ENCODE measurements at places on chromosomes 3 and 15.

GRCh38 chr3:178084938-178085816 is 451.1 kb upstream of the KCNMB2 start:
- DNase-seq = peak; percentile 68

DNA sequence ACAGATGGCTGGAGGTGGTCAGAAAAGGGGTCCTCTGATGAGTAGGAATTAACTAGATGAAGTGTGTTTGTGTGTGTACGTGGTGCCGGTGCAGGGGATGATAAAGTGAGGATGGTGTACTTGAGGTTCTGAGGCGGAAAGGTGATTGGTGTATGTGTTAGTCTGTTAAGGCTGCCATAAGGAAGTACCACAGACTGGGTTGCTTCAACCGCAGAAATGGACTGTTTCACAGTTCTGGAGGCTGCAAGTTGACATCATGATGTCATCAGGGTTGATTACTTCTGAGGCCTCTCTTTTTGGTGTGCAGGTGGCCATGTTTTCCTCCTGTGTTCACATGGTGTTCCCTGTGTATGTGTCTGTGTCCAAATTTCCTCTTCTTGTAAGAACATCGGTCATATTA is 202.4 kb upstream of the RGMA start:
- DNase-seq = no peak

GRCh38 chr15:58469432-58470353 is 37.9 kb downstream of the LIPC start:
- DNase-seq = no peak

GRCh38 chr15:71054286-71054952 is 60.9 kb upstream of the THSD4 start:
- DNase-seq = no peak

- no peak for DNase-seq
These were observed 44.4 kb upstream of the SPTSSB start for GRCh38 chr3:161415506-161416231.

- no peak for DNase-seq
These were observed 52.9 kb upstream of the FSIP1 start for GRCh38 chr15:39835550-39835949.

DNA sequence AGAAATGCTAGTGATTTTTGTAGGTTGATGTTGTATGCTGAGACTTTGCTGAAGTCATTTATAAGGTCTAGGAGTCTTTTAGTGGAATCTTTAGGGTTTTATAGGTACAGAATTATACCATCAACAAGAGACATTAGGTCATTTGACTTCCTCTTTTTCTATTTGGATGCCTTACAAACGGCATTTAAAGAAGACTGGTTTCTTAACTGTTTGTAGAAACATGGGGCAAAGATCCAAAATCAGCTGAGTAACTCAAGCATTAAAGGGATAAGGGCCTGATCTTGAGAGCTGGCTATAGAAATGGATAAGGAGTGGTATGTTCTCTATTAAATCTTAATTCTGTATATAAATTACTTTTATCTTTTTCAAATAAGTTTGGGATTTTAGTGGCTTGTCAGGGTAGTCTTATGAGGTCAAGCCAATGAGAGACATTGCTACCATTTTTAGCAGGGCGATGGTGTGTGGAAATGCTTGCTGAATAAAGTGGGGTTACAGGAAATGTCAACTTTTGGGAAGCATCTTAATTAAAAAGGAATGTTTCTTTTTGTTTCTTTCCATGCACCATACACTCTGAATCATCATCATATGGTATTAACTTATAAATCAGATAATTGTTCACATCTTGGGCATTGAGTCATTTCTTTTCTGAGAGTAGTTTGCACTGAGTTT is 197.7 kb upstream of the GBE1 start:
- DNase-seq = no peak

- no peak for DNase-seq
These were observed 106.6 kb downstream of the TOP2B start for GRCh38 chr3:25558121-25558520.

DNA sequence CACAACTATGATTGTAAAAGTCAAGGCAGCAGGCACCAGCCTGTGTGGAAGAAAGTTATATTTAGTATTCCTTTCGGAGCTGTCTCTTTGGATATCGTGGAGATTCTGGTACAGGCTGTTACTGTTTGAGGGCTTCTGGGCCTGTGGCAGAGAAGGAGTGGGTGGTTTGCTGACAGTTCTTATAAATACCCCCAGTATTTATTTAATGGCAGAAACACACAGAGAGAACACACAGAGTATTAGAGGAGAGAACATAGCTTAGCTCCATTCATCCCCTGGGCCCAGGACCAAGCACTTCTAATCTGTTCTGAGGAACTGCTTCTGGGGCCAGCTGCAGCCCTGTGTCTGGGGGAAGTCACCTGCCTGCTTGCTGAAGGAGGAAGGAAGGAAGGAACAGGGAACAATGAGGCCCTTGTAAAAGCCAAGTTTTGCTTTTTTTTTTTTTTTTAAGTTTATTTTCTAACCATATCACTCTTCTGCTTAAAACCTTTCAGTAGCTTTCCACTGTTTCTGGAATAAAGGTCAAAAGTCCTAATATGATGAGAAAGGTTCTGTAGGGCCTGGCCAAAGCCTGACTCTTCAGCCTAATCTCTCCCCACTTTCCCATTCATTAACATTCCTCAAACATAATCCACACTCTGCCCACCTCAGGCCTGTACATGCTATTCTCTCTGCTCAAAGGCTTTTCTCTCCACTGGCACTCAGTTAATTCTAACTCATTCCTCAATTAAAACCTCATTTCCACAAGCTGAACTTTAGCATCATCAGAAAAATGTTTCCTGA is 11.8 kb upstream of the PP2D1 start:
- DNase-seq = no peak

DNA sequence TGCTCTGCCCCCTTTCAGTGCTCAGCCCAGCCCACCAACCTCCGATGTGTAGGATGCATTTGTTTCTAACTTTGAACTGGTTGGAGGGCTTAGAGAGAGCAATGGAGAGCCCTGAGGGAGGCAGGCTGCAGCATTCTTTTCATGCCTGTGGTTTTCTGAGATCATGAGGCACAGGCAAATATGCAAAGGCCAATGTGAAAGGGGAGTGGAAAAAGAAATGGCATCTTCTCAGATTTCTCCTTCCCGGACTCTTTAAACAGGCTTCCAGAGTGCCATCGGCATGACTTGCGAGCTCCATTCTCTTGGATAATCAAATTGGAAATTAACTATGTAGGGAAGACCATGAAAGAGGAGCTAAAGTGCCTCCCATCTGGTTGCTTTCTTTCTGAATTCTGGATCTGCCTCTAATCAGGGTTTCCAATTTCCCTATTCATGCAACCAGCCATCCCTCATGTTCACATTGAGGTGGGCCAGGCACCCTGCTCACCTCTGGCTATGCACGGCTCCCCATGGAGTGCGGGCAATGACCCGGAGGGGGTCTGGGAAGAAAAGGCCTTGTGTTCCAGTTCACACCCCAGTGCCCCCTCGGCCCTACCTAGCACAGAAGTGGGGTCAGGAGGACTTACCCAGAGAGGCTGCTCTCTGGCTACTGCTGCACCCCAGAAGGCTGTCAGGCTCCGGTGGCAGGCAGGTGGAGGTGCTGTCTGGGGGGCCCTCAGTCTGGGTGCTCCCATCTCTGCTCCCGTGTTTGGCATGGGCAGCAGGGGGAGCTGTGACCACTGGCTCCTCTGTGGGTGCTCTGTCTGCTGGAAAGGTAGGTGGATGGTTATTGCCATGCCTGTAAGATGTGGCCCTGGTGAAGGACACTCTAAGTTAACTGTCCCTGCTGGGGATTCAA is 16.1 kb downstream of the AMOTL2 start:
- peak; percentile 36 for DNase-seq

- DNase-seq = no peak
These were observed 485.2 kb upstream of the ROBO2 start for GRCh38 chr3:76554707-76555106.

GRCh38 chr15:75153565-75154276 is 48.0 kb upstream of the C15orf39 start:
- no peak for DNase-seq

- DNase-seq = no peak
These were observed 27.9 kb downstream of the RFX7 start for GRCh38 chr15:56215769-56216168.

GRCh38 chr3:99659032-99659431 is 20.6 kb downstream of the COL8A1 start:
- DNase-seq = no peak

DNA sequence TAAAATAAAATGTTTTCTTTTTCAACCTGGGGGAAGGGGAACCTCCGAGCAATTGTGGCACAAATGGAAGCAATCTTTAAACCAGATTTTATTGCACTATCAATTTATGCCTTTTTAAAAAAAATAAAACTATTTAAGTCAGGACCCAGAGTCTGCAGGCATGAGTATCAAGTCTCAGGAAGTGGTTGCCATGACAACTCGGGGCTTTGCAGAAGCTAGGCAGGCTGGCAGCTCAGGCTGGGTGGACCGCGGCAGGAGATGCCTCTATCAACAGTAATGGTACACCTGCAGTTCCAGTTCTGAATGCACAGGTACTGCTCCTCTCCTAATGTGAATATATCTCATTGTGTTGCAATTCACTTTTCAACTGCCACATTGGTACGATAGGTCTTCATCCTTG is 447.7 kb downstream of the GABRG3 start:
- no peak for DNase-seq

DNA sequence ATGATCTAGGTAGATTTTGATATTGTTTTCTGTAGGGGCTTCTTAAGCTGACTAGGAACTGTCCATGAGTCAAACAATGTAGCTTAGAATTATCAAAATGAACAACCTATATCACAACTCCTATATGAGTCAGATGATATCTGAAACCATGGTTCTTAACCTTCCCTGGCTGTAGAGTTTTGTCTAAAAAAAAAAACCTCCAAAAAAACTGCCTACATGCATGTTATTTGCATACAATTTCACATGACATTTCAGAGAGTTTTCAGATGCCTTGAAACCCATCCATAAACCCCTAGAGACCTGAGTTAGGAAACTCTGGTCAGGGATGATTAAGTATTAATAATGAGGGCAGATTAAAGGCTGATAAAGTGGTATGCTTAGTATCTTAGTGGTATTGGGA is 157.0 kb downstream of the CHST2 start:
- DNase-seq = no peak

GRCh38 chr3:179687967-179688535 is 35.2 kb downstream of the USP13 start:
- no peak for DNase-seq

GRCh38 chr3:25378786-25379311 is 49.2 kb upstream of the RARB start:
- no peak for DNase-seq

DNA sequence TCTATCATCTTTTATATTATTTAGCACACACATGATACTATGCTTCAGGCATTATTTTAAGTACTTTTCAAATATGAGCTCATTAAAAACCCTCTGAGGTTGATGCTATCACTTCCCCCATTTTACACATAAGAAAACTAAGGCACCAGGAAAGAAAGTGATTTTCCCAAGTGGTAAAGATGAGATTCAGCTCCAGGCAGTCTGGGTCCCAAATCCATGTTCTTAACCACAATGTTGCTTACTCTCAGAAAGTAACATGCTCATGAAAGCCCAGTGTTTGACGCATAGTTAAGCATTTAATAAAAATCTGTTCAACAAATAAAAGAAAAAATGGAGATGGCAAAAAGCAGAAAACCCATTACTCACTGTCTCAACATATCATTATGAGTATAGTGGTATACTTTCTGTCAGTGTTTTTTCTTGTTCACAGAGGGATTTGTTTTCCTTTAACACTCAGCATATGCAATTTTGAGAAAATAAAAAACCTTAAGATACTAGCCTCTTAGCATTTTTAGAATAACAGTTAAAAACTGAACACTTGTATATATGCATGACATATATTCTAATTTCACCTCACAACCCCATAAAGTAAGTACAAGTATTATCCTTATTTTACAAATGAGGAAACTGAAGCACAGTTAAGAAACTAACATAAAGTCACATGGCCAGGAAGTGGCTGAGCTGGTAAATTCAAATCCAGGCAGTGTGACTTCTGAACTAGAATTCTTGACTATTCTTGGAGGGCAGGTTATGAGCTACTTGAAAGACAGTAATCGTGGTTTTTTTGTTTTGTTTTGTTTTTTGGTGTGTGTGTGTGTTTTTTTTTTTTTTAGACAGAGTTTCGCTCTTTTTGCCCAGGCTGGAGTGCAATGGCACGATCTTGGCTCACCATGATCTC is 10.4 kb downstream of the PEAK1 start:
- DNase-seq = peak; percentile 66

DNA sequence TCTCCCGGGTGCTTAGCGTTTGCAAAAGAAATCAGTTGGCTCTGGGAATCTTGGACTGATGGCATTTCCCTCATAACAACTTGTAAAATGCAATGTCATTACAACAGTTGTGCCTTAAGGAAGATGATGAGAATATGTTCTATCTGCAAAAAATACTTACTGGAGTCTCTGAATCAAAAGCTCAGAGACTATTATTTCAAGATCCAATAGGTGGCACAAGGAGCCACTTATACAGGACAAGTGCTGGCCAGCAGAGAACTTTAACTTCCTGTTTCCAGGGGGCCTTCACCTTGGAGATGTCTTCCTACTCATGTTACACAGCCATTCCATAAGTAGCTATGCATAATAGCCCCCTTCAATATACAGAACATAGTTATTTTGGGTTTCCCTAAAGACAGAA is 8.9 kb upstream of the RPS27L start:
- no peak for DNase-seq

DNA sequence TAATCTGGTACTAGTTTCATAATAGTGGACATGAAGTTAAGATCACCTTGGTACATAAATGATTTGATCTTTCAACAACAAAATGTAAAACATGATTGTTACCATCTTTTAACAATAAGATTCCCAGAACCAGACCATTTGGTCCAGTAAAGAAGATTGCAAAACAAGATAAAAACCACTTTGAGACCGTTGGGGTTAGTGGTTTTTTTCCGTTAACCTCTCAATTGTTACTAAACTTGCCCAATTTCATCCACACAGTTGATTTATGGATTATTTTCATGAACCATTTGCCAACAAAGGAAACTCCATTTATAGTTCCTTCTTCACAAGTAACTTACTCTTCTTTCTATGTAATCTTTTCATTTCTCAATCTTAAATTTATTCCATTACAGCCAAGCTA is 53.8 kb downstream of the ATP8B4 start:
- DNase-seq = no peak

DNA sequence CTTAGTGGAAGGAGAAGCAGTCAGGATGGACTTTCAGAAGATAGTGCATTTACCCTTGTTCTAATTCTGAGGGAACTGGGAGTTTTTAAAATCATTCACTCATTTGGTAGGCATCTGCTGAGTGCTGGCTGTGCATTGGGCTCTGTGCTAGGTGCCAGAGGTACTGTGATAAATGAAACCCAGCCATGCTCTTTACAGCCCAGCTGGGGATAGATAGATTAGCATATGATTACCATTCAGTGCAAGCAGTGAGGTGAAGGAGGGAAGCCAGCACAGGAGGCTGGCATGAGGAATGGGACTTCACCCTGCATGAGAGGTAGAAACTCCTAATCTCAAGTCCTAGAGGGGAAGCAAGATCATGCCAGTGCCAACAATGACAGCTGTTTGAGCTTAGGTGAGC is 361.9 kb upstream of the TRIM42 start:
- DNase-seq = no peak
